ENCODE measurements at places on chromosomes 6 and 20.

GRCh38 chr6:161613711-161614110 lies 339.9 kb upstream of the AGPAT4 start:
- no peak for DNase-seq

GRCh38 chr6:42199106-42199981 lies 4.6 kb upstream of the GUCA1B start:
- no peak for DNase-seq

- DNase-seq: no peak
Observed at GRCh38 chr20:14948416-14948815, 611.0 kb upstream of the FLRT3 start.

GRCh38 chr6:94956910-94957309 lies 620.4 kb upstream of the MANEA start:
- no peak for DNase-seq

- no peak for DNase-seq
Observed at GRCh38 chr6:88358846-88359245, 192.7 kb upstream of the CNR1 start.

- DNase-seq: no peak
Observed at GRCh38 chr6:34157236-34157830, 11.4 kb upstream of the GRM4 start.

DNA sequence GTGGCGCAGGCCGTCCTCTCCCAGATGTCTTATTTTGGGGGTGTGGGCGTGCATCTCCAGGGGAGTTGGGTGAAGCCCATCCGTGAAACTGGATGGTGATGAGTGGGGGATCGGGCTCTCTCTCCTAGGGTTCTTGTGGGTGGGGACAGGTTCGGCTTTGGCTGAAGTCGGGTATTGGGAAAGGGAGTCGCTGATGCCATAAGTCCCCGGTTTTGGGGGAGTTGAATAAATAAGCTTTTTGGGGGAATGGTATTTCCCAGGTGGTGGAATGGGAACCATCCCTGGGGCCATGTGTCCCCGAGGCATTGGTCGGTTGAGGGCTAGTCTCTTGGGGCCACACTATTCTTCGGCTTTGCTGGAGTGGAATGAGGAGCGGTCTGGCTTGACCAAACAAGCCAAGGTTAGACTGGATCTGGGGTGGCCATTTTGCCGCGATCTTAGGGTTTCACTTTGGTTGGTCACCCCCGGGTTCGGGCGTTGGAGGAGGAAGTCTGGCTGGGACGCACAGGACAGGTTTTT lies 481 bp downstream of the ZNF133 start:
- peak; percentile 21 for DNase-seq

DNA sequence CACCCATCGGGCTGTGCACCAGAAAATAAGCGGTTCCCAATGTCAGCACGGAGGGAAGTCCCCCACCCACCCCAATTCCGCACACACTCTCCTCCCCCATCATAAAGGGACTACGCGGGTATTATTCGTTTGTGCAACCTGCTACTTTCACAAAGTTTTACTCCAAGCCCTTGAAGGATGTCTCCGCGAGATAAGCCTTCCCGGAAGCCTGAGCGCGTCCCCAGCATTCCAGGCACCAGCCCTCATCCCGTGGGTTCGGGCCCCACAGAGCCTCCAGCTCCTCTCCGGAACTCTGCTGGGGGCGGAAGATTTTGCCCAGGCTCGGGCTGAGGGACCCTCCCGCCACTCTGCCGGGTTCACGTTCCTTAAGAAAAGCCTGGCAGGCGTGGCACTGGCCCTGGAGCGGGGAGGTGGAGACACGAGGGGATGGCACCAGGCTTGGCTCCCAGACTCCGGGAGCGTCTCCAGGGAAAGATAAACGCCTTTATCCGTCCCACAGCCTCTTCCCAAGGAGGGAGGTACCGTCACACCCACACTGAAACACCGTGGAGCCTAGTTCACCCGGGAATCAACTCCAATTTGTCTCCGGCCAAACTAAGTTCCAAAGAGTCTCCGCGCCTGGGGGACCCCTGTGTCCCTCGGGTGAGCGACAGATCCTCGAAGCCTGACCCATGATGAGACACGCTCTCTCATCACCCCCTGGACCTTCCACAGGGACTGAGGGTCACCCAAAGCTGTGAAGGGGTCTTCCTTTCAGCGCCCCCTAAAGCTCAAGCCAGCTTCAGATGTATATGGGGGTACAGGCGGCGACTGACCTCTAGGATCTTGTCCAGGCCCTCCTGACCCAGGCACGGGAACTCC lies 934 bp downstream of the KCNK5 start:
- peak; percentile 28 for DNase-seq

DNA sequence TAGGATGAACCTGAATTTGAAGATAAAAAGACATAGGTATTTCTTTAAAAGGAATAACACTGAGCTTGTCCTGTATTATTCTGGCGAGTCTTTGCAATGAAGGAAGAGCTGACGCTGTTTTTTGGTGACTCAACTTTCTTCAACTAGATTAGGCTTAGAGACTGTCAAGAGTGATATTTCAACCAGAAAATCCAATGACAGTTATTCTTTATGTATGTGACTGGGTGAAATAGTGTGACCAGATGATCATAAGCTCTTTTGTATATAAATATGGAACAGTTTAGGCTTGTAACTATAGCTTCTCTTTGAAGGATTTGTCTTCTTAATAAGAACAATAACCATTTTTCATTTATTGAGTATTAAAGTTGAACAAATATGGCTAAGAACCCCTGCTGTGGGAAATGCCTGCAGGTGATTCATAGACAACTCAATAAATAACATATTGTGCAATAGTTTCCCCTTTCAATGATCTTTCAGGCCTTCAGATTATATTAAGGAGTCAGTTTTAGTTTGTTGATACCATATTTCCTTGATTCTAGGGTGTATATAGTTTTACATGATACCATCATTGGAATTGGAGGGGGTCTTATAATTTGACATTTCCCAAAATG lies 265.6 kb upstream of the JAG1 start:
- DNase-seq: no peak

DNA sequence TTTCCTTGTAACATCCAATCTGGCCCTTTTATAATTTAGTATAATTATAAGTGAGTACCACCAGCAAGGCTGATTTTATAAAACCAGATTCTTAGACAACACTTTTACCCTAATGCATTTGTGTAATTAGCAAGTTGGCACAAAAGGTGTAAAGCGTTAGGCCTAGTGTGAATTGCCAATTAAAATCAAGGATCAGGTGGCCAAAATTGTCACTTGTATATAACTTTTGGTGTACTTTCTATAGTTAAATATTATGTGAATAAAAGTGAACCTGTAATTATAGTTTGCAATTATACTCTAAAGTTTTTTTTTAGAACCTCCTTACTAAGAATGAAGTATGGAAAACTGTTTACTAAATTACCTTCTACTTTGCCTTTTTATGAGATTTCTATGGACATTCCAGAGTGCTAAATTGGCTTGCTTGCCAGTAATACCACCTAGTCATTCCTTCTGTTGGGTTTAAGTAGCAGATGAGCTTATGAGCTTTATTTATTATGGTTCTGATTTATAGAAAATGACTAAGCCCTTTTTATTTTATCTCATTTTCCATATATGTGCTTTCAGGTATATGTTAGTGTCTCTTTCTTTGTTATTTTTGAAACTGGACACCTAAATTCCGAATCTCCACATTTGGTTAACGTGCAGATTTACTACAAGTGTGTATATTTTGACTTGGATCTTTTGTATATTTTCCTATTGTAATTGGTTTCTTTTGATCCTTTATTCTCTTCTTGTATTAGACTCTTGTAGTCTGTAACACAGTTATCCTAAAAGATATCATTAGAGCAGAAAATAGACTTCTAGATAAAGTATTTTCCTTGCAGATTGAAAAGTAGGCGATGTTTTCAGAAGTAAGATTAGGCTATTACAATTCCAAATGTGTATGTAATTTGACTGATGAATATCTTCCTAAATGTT lies 3.9 kb downstream of the STXBP5 start:
- no peak for DNase-seq

GRCh38 chr20:35146299-35146919 lies 727 bp downstream of the EDEM2 start:
- DNase-seq: peak; percentile 54

DNA sequence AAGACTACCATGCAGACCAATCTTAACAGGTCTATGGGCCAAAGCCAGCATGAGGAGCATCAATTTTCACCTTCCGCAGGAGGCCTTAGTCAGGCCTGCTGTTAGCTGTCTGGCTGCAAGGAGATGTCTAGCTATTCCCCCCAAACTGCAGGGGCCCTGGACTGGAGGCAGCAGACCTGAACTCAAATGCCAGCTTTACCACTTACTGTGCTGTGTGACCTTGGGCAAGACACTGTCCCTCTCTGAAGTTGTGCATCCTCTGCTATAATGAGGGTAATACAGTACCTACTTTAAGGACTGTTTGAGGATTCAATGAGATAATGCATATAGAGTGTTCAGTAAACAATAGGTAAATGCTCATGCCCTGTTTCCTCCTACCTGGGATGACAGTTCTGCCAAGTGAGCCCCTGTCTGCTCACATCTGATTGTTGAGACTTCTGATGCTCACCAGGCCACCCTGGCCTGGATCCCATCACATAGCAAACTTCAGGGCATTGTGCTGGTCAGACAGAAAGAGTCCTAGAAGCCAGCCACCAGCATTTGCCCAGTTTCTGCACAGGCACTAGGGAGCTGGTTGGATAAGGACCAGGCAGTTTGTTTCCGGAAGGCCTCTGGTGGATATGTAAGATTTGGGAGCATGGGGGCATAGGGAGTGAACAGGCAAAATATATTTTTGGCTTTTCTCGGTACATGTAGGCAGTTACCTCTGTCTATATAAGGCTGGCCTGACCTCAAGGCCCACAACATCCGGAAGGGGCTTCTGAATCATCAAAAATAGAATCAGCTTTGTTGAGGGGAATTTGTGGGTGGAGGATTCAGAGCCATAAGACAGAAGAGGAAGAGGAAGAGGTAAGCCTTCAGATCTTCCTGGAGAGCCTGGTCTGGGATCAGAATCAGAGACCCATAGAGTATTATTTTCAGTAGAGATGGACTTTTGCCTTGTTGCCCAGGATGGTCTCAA lies 2.3 kb upstream of the OCSTAMP start:
- DNase-seq: no peak

GRCh38 chr6:18090349-18090786 lies 32.1 kb downstream of the NHLRC1 start:
- DNase-seq: no peak

DNA sequence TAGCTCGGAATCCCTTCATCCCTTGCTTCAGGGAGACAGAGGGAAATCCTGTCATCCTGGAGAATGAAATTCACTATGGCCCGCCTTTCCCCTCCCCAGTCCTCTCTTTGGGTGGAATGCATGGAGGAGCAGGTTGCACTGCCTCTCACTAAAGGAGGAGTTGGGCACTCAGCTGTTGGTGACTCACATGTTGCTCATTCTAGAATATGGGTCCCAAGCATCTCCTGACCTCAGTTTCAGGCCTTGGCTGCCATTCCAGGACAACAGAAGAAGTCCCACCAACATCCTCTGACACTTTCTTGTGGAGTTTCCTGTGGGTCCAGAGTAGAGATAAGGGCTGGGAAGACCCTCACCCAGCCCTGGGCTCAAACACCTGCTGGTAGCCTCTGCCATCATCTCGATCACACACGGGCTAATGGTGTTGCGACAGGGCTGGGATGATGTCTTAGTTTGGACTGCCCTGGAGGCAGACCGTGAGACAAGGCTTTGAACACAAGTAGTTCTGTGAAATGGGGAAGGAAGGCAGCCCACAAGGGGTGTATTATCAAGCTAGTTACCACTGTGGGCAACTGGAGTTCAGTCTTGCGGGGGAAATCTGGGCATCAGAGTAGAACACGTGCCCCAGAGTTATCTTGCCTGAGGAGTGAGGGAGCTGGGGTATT lies 52.4 kb upstream of the RNF24 start:
- DNase-seq: no peak

GRCh38 chr6:34638834-34639736 lies 57.5 kb downstream of the ILRUN start:
- DNase-seq: no peak

- DNase-seq: no peak
Observed at GRCh38 chr6:90695316-90695715, 108.4 kb upstream of the MAP3K7 start.

- DNase-seq: no peak
Observed at GRCh38 chr6:63572747-63573075, 431 bp downstream of the LOC128125822 start.

DNA sequence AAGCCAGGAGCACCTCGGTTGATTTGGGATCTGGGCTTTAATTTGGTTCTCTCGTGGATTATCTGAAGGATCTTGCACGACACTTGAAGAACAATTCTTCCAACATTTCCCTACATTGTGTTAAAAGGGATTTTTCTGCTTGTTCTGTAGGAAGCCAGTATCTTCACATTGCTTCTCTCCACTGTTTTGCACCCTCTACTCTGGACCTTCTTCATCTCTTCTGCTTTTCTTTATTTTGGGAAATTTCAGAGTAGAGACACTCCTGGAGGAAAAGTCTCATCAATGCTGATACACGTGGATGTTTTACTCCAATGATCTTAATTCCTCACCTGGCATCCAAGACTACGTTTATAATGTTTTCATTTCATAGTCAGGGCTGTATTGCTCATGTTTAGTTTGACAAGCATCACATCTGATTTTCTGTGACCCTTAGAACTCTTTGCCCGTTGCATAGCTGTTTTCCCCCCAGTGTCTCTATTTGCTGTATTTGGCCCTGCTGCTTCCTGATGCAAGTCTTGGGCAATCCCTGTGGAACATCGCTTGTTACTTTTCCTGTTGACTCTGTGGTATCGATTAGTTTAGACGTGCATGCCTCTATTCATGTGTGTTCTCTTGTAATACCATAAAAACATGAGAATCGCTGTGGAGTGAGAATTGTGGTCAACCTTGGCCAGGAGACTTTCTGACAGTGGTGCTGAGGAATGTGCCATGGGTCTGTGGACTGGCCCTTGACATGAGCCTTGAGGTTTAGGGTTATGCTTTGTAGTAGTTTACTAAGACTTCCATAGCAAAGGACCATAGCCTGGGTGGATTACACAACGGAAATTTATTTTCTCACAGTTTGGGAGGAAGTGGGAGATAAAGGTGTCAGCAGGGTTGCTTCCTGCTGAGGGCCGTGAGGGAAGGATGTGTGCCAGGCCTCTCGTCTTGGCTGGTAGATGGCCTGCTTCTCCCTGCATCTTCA lies 12.5 kb downstream of the PLCB1 start:
- DNase-seq: no peak

- DNase-seq: no peak
Observed at GRCh38 chr6:118864341-118865099, 29.4 kb upstream of the ASF1A start.

DNA sequence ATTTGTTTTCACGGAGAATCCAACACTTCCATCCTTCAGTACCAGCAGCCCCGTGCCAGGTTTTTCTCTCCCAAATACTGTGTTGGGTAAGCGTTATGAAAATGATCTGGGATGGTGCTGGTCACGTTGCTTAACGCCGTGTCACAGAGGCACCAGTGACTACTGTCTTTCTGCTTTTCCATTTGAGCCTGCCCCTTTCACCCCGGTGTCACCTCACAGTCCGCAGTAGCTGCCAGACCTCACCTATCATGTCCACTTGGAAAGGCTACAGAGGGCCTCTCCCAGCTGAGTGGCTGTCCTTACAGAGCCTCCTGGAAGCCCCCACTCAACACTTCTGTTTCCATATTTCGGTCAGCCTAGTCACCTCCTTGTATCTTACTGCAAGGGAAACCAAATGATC lies 176.5 kb upstream of the ARID1B start:
- no peak for DNase-seq

- no peak for DNase-seq
Observed at GRCh38 chr20:41272339-41272738, 45.2 kb downstream of the ZHX3 start.

Measured in left colon (tissue), 2 donors.